Cerebellar nuclear complex (tissue), 1 donor: ENCODE measurements at places on chromosomes 11 and 22.

DNA sequence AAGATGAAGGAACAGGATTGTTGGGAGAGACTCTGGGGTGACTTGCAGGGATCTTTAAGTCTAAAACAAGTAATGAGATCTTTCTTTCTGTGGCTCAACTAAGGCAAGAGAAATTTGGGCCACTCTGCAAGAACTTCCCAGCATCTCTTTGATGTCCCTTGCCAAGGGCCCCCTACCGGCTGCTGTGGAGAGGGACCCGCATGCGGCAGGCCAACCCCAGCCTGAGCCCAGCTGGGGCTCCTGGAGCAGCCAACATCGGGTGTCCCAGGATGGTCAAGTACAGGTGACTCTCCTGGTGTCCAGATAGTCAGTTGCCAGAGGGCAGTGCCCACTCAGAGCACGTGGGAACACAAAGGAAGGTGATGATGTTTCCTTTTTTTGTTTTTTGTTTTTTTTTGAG lies 363.2 kb downstream of the TBC1D22A start:
- DNase-seq = no peak

- DNase-seq = no peak
Observed at GRCh38 chr11:8310743-8311298, 47.1 kb upstream of the LMO1 start.

GRCh38 chr11:131928992-131929391 lies 558.6 kb downstream of the NTM start:
- DNase-seq = no peak

- DNase-seq = no peak
Observed at GRCh38 chr11:63882555-63883242, 34.3 kb downstream of the RCOR2 start.

GRCh38 chr11:104968856-104969776 lies 742 bp upstream of the CASP4 start:
- DNase-seq = no peak

GRCh38 chr11:64007160-64007628 lies 21.0 kb downstream of the OTUB1 start:
- DNase-seq = no peak

DNA sequence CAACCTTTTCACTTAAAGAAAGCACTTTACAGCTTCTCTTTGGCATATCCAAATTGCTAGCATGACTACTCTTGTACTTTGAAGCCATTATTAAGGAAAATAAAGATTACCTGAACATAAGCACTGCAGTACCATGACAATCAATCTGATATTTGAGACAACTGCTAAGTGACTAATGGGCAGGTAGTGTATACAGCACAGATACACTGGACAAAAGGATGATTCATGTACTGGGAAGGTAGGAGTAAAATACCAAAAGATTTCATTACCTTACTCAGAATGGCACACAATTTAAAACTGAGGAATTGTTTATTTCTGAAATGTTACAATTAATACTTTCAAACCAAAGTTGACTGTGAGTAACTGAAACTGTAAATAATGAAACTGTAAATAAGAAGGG lies 1054.3 kb upstream of the TENM4 start:
- DNase-seq = no peak

DNA sequence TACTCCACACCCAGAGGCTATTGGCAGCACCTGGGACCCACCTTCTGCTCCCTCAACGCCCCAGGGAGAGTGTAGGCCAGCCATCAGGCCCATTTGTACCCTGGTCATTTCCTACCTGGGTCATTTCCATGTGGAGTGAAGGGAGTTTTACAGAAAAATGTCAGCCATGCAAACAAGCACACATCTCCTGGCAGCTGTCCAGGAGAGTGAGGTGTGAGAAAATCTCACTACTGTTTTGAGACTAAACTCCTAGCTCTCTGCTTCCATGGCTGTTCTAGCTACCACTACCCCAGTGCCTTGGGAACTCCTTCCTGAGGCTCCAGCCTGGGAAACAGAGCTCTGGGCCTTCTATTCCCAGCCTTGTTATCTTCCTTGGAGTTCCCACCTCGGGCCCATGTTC lies 2.8 kb upstream of the TMPRSS13 start:
- no peak for DNase-seq

GRCh38 chr11:56716379-56716854 lies 17.5 kb downstream of the OR9G1 start:
- DNase-seq = no peak

- DNase-seq = no peak
Observed at GRCh38 chr22:49269928-49270327, 557.7 kb downstream of the BRD1 start.

GRCh38 chr11:118364956-118365615 lies 5.7 kb downstream of the UBE4A start:
- peak; percentile 87 for DNase-seq

DNA sequence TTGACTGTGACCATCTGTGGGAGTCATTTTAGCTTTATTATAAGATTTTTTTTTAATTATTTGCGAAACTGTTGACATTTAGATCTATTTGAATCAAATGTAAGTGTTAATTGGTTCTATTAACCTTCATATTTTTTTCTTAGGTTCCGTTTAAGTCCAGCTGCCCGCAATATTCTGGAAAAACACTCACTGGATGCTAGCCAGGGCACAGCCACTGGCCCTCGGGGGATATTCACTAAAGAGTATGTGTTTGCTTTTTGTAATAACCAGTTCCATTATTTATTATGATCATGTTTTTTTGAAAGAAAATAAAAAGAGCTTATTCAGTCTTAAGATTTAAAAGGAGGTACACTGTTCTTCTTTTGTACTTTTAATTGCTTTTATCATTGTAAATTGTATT lies 43.9 kb downstream of the PDHX start:
- DNase-seq = no peak

DNA sequence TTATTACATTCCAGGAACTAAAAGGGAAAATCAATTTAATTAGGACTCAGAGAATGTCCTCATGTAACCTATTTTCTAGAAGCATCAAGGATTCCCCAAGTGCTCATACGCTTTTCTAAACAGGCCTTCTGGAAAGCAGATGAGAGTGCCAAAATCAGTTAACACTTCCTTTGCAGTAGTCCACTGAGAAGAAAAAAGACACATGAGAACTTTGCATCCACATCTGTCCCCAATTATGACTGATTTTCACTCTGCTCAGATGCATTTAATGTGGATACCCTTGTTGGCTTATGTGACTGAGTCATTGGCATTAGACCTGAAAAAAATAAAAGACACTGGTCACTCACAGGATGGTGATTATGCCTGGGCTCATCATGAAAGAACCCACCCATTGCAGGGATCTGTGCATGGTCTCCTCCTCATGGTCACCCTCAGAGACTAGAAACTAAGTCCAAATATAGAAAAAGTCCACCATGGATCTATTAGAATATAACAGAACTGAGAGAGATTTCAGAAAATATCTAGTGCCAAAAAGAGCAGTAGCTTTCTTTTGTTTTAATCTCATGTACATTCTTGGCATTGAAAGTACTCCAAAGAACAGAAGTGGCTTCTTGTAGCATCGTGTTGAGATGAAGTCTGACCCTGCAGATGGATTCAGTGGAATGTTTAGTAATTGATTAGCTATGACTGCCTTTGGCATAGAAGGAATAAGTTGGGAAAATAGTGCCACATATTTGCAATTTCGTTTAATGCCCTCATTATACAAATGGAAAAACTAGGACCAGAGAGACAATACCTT lies 48.8 kb upstream of the FIBIN start:
- no peak for DNase-seq

DNA sequence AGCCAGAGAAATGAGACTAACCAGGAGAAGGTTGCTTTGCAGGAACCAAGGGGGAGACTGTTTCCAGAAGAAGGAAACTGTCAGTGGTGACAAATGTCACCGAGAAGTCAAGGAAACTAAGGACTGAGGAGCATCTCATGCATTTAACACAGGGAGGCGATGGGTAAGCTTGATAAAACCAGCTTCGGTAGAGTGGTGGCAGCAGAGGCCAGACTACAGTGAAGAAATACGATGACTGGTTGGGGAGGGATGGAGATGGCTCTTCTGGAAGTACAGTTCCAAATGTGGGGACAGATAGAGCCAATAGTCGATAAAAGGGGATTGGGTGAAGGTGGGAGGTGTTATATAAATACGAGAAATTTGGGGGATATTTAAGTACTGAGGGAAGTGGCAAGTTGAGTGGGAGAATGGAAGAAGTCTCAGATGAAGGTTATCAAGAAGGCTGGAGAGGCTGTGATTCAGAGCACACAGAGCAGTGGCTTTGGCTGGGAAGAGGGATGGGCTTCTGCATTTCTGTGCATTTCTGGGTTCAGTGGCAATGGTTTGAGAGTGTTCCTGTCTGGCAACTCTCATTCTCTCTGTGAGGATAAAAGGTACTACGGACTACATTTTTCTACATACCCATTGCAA lies 29.2 kb downstream of the SC5D start:
- DNase-seq = no peak

- DNase-seq = no peak
Observed at GRCh38 chr11:123045101-123045500, 16.8 kb downstream of the HSPA8 start.
